ENCODE measurements at places on chromosomes 3 and 15.
A peak's percentile ranks its signal among the peaks of the same experiment; 100 is the strongest.

DNA sequence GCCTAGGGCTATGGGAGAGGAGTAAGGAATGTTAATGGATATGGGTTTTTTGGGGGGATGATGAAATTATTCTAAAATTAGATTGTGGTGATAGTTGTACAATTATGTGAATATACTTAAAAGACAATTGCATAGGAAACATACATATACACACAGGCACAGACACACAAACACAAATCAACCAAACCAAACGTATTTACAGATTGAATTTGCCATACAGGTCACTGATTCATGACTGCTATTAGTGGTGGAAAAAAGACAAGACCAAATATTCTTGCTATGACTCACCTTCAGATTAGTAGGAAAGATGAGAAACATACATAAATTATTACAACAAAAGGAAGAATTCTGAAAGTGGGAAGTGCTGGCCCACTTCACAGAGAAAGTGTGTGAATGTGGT lies 85.3 kb downstream of the C3orf38 start:
- DNase-seq, result no peak

DNA sequence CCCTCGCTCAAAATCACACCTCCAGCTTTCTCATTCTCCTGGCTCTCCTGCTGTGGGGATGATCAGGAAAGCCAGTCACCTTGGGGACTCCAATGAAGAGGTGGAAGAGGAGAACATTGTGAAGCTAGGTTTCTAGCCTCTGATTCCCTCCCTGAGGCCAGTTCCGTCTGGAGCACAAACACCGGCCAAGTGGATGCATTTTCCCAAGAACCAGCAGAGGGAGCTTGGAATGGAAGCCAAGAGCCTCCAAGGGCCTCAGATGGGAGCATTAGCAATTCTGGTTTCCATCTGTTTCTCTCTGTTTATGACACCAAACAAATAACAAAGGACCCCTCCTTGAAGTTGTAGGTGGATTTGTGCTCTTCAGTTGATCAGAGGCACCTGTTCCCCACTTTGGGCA lies 40.6 kb upstream of the NMNAT3 start:
- no peak for DNase-seq

DNA sequence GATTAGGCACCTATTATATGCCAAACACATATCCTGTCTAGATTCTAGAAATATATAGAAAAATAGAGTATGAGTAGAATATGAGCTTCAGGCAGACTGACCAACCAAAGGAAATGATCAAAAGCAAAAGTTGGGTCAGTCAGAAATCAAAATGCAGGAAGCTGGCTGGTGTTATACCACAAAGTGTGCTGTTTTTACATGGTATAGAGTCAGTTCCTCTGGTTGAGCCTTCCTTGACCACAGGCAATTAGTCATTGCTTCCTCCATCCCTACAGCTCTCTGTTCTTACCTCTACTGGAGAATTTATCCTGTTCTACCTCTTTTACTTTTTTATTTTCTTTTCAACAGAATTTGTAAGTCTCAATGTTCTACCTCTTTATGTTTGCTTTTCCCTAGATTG lies 149.8 kb downstream of the TMCO5A start:
- DNase-seq, result no peak

- DNase-seq, result no peak
Measured at GRCh38 chr15:37824717-37825382, 109.6 kb upstream of the TMCO5A start.

DNA sequence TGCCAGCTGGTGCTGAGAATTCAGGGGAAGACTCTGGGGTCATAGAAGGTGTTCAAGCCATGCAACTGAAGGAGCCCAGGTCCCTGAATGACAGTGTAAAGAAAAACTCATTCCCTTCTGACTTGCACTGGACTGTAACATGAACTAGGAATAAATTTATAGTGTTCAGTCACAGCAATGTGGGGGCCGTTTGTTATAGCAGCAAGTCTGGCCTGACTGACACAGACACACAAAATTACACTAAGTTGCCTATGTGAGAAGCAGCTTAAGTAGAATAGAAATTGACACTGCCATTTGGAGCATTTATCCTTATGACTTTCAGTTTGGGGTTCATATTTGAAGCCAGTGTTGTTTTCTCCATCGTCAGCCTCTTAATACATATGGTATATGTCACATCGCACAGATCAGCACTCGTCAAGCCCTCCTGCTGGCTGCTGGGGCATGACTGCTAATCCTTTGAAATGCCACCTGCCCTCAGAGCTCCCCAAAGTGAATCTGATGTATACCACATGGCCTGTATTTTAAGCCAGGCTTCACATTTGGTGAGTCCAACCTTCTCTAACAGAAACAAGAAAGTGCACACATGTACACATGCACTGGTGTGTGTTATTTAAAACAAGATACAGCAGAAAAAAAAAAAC lies 17.1 kb upstream of the HEG1 start:
- no peak for DNase-seq

DNA sequence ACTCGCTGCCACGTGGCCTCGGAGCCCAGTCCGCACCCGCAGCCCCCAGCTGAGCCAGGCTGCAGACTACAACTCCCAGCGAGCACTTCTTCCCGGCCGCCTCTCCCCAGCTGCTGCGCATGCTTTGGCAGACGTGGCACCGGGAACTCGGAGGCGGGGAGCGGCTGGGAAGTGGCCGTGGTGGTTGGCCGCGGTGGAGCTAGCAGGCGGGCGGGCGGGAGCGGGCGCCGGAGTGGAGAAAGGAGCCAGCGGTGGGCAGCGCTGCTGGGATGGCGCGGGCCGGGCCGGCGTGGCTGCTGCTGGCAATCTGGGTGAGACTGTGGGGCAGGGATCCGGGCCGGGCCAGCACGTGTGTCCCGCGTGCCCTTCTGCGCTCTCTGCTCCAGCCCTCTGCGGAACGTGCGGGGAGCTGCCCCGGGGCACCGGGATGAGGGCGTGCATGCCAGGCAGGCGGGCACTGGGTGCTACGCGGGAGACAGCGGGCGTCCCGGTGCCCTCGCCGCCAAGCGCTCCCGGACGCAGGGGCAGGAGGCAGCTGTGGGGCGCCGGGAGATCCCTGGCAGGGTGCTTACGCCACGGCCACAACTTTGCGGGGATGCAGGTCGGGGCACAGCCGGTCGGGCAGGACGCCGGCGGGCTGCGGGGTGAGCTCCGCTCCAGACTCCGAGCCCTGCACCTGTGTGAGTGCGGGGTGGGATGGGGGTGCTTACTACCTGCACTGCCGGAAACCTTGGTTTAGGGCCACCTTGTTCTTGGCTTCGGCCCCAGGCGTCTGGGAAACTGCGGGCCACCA lies at the start of gene PDIA5:
Gene PDIA5 (plus strand): TSS at position 130 of the 793 bp plus-strand sequence. CDS start 140 bp downstream, at position 270.
- peak; percentile 92 for DNase-seq

- DNase-seq, result no peak
Measured at GRCh38 chr3:98563661-98564281, 29.6 kb downstream of the CPOX start.

GRCh38 chr15:41080144-41080543 lies 35.9 kb downstream of the INO80 start:
- no peak for DNase-seq

- no peak for DNase-seq
Measured at GRCh38 chr15:58471348-58471747, 39.6 kb downstream of the LIPC start.

DNA sequence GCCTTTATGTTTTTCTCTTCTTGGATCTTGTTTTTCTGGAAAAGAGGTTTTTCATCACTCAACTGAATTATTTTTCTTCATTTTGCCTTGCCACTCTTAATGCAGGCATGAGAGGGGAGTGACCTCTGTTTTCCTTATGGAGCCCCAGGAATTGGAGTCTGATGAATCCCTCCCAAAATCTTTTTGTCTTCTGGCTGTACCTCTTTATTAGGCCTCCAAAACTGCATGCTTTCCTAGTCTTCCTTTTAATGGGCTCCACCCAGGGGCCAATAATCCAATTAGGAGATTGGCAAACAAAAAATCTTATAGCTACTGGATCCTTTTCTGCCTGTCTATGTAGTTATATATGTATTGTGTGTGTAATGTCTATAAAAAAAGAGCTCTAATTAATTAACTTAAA lies 192.4 kb upstream of the PEX5L start:
- DNase-seq, result no peak

DNA sequence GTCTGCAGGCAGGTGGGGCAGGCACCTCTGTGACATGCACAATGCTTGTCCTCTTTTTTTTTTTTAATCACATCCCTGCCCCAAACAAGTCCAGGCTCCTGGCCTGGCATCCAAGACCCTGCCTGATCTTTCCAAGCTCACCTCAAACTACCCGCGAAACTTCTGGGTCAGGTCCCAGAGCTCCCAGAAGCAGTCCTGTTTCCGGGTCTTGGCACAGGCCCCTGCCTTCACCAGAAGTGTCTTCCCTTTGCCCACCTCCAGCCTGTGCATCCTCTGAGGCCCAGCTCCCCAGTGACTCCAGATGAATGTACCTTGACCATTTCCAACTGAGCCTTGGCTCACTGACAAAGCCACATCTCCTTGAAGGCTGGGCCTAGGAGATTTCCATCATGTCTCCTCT lies 23.0 kb downstream of the PLA2G4E start:
- DNase-seq, result no peak

- DNase-seq, result peak; percentile 10
Measured at GRCh38 chr3:43699864-43700263, 9.1 kb downstream of the ABHD5 start.

GRCh38 chr15:89096664-89097063 lies 8.4 kb downstream of the ABHD2 start:
- no peak for DNase-seq

DNA sequence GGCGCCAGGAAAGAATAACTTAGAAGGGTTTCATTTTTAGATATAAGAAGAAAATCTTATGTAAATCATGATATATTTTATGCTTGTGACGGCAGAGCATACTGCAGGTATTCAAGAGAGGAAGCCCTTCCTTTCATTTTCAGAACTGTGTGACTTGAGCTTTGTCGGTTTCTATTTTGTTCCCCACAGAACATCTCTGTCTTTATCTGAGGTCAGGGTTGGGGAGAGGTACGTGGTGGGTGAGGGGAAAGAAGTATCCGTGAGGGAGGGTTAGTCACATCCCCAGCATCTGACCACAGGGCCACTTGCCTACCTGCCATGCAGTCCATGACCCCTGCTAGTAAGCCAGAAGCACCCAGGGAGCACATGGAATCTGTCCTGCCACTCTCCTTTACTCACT lies 126.5 kb downstream of the DGKG start:
- no peak for DNase-seq

DNA sequence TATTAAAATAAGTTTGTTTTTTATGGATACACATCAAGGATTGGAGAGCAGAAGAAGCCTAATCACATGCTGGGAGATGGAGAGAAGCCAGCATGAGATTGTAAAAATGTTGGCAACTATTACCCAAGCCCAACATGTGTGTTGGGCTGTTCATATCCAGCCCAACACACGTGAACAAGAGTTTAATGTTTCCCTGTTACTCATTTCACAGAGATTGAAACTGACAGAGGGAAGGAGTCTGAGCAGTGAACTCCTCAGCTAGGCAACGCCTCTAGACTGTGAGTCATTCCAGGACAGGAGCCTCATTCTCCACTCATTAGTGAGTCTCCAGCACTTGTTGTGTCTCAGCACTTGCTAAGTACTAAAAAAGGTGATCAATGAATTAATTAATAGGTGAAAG lies 43.2 kb upstream of the CMSS1 start:
- no peak for DNase-seq

DNA sequence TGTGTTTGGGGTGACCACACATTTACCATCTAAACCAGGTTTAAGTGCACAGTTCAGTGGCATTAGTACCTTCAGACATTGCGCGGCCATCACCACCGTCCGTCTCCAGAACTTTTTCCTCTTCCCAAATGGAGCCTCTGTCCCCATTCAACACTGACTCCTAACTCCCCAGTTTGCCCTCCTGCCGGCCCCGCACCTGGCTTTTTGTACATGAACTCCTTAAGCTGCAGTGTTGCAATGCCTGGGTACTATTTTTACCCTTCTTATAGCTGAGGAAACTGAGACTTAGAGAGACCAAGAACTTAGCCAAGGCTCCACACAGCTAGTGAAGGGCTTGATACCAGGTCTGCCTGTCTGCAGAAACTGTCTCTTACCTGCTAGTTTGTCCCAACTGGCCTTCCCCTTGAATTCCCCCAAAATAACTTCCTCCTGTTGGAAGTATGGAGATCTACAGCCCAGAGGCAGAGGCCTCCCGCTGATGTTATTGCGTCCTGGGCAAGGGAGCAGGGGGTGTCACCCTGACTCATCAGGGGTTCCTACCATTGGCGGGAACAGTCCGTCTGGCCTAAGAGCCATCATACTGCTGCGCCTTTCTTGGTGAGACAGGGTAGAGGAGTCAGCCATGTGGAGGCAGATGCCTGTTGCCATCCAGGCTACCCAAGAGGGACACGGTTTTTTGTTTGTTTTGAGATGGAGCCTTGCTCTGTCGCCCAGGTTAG lies 65.6 kb downstream of the GRIP2 start:
- no peak for DNase-seq

- DNase-seq, result no peak
Measured at GRCh38 chr3:37291275-37291700, 116.9 kb upstream of the LRRFIP2 start.

DNA sequence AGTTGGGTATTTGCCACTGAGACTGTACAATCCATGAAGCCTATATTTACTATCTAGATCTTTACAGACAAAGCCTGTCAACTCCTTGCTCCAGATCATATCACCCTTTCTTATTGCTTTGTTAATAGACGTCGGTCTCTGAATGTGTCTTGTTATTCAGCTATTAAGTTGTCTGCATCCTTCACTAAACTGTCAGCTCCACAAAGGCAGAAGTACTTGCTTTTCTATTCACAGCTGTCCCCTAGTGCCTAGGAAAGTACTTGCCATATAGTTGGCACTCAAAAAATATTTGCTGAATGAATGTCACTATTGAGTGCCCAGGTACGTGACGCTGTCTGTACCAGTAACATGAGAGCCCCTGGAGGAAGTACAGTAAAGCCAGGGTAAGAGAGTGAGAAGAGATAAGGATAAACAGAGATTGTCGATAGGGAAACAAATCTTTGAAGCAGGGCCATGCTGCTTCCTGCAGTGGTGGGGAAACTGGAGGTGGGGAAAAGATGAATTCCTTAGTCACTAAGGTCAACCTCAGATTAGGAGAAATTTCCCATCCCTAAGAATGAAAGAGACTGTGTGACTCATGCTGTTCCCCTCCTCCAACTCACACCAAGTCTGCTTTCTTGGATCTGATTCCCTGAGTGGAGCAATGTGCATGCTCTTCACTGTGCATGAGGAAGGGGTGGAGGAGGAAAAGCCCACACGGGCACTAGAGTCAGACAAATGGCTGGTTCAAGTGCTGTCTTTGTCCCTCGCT lies 36.3 kb downstream of the PRICKLE2 start:
- no peak for DNase-seq

- peak; percentile 40 for DNase-seq
Measured at GRCh38 chr3:165185707-165186327, 10.4 kb downstream of the SLITRK3 start.

GRCh38 chr3:123036352-123037014 lies 8.9 kb upstream of the SEMA5B start:
- no peak for DNase-seq

DNA sequence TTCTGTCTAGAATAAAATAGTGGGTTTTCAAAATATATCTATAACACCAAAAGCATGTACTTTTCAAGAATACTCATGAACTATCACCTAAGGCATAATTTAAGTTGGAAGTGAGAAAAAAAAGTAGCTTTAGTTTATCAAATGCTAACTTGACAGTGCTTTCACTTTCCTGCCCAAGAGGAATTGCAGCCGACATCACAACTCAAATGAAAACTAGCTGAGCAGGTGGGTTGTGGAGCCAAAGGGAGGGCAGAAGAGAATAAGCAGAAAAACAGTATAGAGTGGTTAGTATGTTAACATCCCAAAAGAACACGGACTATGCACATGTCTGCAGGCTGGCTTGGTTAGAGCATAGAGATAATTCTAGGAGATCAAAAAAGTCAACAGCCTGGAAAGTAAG lies 120.9 kb downstream of the NEDD4 start:
- DNase-seq, result no peak
